ENCODE measurements at places on chromosomes 6 and 20.

- DNase-seq = no peak
These were observed 580.7 kb downstream of the KIF16B start for GRCh38 chr20:15992564-15992963.

DNA sequence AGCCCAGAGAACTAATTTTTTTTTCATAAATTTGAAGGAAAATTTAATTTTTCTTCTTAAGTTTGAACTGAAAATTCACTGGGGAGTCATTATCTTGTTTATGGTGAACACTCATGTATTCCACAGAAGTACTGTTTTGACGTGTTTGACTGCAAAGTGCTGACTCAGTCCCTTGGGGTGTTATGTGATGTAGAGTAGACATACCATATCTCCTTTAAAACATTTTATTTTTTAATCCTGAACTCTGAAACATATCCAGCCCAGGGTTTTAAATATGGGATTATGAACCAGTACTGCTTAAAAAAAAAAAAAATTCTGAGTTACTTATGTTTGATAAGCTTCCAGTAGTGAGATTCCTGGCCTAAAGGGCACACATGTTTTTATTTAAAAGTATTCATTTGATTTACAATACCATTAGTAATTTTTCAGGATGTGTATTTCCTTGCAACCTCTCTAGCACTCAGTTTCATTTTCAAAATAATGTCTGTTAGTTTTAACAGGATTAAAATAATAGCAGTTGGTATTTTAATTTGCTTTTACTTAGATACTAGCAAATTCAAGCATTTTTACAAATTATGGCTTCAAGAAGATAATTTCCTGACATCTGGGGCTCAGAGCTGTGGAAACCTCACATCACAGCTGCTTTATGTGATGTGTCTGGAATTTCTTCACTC, 81.7 kb upstream of the PDE10A start:
- DNase-seq = no peak

DNA sequence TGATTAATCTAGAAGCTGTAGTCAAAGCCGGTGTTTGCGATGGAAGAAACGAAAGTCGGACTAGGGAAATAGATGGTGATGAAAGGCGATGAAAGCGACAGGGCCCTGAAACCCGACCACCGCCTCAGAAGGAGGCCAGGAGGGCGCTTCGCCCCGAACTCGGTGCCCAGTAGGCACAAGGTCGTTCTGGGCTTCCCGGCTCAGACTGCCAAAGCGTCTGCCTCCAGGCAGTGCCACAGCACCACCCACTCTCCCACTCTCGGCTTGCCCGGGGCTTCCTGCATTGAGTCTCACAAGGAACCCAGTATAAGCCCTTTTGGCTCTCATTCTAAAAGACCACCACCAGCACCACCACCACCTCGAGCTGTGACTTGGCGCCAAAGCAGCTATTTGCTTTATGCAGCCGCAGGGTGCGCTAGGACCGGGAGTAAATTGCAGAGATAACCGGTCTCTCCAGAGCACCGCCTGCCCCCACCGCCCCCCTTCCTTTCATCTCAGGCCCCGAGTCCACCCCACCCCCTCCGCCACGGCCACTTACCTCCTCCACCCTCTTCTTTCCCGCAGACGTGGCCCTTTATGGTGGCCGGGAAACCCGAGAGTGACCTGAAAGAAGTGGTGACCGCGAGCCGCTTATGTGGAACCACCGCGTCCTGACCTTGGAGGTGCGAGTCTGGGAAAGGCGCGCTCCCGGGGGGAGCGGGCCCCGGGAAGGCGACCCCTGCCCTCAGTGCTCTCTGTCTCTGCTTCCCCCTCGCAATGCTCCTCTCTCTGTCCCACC, 2.4 kb downstream of the TCF21 start:
- DNase-seq = peak; percentile 17

DNA sequence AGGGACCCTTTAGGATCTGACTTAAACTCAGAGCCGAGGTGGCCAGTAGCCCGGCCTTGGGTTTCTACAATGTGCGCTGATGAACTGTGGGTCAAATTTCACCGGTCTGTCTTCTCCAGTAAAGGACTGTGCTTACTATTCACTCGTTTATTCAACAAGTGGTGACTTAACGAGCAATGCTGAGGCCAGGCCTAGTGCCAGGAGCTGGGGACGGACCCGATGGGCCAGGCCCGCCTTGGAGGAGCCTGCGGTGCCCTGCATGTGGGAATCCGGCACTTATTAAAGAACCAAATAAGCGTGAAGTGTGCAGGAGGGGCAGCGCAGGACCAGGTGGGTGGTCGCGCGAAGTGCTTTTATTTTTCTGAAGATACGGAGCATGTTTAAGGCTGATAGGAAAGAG, 24.0 kb downstream of the CTCFL start:
- no peak for DNase-seq

DNA sequence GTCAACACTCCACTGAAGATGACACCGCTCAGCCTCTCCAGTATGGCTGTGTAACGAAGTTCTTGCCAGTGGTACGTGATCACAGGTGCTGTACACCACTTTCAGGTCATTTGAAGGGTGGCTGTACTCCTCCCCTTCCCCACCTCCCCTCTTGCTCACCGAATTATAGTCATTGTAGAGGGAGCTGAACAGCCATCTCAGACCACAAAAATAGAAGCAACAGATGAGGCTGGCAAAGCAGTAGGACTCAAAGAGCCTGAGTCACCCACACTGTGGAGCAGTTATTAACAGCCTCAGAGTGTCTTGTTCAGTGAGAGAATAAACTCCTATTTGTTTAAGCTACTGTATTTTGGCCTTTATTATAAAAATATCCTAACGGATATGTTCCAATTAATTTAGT, 192.5 kb upstream of the MCHR2 start:
- DNase-seq = no peak

GRCh38 chr6:135797361-135797760, 54.1 kb upstream of the PDE7B start:
- no peak for DNase-seq

DNA sequence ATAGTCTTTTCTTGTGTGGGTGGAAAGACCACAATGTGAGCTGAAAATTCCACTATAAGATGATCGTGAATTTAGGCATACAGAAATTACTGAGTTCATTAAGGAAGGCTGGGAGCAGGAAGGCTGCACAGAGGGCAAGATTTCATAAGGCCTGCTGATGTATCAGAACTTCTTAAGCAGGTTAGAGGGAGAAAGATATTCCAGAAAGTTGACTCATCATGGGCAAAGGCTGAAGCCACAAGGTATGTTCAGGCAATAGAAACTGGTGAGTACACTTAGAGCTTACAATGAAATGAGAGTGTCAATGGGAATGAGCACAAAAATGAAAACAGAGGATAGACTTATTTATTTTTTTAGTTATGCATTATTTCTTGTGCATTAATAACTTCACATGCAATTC, 618.6 kb downstream of the CBLN4 start:
- DNase-seq = no peak

GRCh38 chr6:94150886-94151285, 731.5 kb upstream of the EPHA7 start:
- DNase-seq = no peak

DNA sequence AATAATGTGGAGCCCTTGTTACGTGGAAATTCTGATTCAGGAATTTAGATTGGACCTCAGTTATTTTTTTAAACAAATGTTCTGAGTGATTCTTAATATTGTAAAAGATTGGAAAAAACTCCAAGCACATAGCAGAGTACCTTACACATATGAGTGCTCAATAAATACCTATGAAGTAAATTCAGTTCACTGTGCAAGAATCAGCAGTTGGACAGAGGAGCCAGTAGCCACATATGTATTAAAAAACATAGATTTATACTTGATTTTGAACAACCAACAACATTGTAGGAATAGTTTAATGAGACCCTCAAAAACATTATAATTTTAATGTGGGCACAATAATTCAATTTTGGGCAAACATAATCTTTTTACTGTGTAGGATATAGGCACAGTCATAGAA, 109.3 kb upstream of the B3GAT2 start:
- no peak for DNase-seq

DNA sequence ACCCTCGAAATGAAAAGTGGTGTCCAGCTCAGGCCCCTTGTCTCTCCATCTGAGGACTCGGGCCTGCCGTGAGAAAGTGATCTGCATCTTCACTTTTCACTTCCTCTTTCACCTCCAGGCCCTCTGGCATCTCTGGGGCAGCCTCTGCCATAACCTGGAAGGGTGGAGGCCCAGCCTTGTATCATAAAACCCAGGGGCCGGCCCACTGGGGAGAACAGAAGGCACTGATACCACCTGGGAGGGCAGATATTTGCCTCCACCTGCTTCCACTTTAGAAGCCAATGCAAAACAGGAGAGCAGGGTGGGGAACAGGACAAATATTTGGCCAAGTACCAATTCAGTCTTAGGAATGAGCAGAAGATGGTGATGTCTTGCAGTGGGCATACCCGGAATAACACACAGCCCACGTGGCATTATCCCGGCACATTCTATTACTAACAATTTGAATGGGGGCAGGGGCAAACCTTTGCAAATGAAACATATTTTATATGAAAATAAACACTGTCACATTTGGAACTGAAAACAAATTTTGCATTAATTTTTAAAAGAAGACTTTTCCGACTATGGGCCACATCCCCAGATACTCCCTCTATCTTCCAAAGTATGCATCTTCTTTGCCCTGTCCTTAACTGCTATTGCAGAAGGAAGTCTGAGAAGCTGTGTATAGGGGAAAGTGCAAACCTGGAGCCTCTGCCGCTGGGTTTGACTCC, 69.2 kb upstream of the TBC1D7 start:
- peak; percentile 48 for DNase-seq

- peak; percentile 92 for DNase-seq
These were observed 12.2 kb upstream of the NCOA3 start for GRCh38 chr20:47489448-47489872.

DNA sequence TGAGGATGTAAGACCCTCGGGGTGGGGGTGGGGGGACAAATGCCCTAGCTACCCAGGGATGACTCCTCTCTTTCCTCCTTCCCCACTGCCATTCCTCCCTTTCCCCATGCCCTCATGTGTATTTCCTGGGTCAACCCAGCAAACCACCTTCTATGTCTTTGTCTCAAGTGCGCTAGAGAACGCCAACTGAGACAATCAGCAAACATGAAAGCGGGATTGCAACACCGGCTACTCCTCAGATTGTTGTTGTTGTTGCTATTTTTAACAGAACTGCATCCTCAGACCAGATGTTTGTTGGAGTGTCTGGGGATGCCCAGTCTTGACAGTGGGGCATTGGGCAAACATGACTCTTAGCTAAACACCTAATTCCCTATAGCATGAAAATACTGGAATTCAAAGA, 39.3 kb upstream of the HIVEP1 start:
- no peak for DNase-seq

- DNase-seq = no peak
These were observed 46.4 kb downstream of the CLVS2 start for GRCh38 chr6:123042401-123042800.

DNA sequence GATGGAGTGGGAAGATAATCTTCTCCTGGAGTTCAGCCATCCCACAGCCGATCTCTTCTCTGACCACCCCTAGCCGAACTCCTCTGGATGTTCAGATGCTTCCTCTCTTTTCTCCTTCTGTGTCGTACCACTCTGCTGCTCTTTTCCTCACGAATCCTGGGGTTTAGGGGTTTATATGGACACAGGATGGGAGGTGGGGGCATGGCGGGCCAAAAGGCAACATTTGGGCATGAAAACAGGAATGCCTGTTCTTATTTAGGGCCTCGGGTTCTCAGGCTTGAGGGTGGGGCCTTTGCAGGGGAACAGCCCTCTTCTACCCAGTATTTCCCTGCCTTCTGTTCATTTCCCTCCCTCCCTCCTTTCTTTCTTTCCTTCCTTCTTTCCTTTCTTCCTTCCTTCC, 112.7 kb downstream of the SLC35B3 start:
- DNase-seq = no peak

GRCh38 chr6:15230827-15231226, 15.0 kb upstream of the JARID2 start:
- DNase-seq = no peak

DNA sequence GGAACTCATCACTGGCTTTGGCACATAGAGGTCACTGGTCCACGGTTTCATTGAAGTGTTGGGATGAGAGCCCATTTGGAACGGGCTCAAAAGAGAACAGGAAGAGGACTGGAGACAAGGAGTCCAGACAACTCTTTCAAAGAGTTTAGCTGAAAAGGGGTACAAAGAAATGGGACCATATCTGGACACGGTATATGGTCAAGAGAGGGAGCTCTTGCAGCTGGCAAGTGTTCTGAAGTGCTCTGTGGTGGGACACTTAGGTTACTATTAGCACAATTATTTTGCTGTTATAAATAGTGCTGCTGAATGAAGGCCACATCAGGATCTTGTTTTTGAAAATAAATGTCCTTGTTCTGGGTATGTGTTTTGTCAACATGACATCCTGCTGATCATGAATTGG, 4.6 kb downstream of the SGK2 start:
- DNase-seq = no peak

All from suppressor macrophage (primary cell).